Renal cortical epithelial cell (primary cell): ENCODE measurements at places on chromosomes 12 and 14.
A peak's percentile ranks its signal among the peaks of the same experiment; 100 is the strongest.

GRCh38 chr12:131564845-131565244, 146.0 kb upstream of the SFSWAP start:
- DNase-seq, result no peak

DNA sequence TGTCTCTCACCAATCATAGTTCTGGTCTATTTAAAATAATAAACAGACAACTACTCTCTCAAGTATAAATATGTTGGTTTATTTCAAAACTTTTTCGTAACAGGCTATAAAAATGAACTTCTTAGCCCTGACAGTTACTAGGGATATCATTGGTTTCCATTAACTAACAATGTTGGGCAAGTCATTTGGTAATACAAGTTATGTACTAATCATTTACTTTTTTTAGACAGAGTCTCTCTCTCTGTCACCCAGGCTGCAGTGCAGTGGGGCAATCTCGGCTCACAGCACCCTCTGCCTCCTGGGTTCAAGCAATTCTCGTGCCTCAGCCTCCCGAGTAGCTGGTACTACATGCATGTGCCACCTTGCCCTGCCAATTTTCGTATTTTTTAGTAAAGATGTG, 14.6 kb upstream of the KANSL2 start:
- DNase-seq, result no peak

- no peak for DNase-seq
These were observed 3.7 kb upstream of the METAP2 start for GRCh38 chr12:95470300-95470699.

- DNase-seq, result no peak
These were observed 75.3 kb upstream of the DUSP6 start for GRCh38 chr12:89427508-89428156.

DNA sequence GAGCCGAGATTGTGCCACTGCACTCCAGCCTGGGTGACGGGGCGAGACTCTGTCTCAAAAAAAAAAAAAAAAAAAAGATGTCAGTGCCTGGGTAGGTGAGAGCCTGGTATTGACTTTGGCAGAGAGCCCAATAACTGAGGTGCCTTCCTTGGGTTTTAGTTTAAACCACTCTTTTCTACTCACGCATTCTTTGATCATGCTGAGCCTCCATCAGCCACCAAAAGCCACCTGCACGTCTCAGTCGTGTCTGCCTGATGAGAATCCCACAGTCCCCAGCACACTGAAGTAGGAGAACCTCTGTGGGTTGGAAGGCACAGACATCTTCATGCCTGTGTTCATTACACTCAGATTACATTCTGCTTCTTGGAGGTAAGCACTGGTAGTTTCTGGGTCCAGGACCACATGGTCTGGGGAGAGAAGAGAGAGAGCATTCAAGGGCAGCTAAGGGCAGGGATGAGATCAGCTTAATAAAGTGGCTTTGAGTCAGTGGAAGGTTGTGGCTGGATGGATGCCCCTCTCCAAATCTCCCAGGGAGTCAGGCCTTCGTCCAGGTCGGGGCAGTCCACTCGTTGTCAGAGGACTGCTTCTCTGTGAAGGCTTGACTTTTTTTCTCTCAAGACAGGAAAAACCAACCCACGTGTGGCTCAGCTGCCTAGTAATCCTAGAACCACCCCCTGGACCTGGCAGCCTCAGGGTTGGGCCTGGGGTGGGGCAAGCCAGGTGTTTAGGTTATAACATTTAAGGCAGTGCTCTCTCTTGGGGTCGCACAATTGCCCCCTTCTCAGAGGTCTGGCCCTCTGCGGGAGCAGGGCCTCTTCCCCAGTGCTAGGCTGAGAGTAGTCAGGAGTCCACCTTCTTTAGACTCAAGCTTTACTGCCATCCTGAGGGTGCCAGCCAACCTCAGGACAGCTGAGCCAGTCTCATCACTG, 32.6 kb upstream of the MAX start:
- DNase-seq, result peak; percentile 18

DNA sequence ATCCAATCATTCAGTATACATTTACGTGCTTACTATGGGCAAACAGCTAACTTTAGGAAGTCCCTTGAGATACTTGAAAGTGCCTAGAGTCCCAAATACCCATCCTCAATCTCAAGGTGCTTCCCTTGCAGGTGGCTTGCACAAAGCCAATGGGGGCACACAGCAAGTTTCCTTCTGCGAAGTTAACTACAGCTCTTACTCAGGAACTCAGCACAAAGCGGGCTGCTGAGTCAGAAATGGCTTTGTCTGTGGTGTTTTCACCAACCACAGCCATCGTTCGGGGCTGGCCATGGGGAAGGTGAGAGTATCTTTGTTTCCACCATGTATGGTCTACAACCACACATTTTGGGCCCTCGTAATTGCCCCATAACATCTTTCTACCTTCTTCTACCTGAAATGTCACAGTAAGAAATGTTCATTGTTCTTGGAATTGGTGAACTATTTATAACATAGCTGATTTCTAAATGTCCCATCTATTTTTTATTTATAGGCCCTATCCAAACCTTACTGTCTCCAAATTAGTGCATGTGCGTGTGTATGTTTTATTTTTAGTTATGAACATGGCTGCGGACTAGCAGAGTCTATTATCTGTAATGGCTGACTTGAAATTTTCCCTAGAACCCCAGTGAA, 13.9 kb downstream of the MFAP5 start:
- no peak for DNase-seq

DNA sequence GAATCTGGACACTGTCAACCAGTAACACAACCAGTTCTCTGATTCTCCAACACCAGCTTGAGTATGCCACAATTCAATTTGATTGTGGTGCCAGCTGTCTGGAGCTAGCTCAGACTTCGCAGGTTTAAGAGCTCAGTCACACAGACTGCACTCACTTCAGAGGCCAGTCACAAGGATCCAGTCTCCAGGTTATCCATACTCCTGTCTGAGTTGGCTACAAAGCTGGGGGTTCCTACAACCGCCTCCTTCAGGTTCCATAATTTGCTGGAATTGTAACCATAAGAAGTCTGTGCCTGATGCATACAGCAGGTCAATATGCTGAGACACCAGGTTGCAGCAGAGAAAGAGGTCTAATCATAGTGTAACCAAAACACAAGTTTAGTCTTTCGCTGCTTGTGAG, 70.5 kb upstream of the CPSF6 start:
- DNase-seq, result no peak

DNA sequence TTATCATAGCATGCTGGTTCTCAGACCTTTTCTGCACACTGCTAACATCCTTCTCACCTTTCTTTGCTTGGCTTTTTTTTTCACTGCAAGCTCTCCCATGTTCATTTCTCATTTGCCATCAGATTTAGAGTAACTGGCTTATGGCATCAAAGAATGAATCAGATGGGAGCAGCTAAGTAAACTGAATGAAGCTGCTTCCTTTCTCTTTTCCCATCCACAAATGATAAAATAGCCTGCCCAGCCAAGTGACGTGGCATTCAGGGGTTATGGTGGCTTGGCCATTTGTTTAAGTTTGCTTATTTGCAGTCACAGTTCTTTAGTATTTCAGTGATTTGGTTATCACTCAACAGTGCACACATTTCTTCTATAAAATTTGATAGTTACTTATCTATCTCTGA, 708.6 kb downstream of the DIO2 start:
- DNase-seq, result no peak

GRCh38 chr14:93005135-93005813, 82.3 kb downstream of the CHGA start:
- no peak for DNase-seq

- no peak for DNase-seq
These were observed 453.8 kb downstream of the TMEM121 start for GRCh38 chr14:105980224-105980623.

DNA sequence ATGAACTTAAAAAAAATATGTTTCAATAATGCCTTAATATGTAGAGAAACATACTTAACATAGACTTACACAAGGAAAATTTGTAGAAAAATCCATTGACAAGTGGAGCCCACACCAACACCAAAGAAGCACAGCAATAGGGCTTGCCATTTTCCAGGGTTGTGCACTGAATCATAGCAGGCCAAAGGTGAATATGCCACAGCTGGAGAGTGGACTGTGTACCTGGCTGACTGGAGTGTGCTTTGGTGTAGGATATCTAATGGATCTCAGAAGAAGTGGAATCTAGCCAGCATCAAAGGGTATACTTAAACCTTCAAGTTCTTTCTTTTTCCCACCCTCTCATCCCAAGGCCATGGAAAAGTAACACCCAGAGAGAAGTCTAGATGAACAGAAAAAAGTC, 4.8 kb downstream of the RPL10L start:
- no peak for DNase-seq

DNA sequence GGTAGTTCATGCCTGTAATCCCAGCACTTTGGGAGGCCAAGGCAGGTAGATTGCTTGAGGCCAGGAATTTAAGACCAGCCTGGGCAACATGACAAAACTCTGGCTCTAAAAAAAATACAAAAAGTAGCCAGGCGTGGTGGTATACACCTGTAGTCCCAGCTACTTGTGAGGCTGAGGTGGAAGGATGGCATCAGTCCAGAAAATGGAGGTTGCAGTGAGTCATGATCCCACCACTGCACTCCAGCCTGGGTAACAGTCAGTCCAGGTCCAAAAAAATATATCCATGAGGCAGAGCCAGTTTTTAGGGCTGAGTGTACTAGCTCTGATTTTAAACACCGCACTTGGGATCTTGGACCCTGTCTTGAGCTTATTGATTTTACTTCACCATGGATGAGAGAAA, 30.6 kb upstream of the FICD start:
- DNase-seq, result no peak

DNA sequence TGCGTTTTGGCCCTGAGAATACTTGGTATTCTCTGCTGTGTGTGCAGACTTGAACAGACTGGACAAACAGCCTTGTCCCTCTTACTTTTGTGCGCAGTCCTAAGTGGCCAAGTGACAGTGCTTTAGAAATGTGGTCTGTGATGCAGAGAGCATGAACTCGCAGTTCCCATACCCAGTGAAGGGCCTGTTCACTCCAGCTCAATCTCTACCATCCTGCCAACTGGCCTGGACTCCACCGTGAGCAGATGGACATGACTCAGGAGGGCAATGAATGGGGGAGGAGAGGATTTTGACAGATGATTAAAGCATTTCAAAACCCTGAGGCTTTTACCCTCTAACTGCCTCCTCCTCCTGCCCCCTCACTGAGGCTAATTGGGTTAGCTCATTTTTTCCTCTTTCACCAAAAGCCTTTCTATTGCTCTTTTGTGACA, 62.5 kb upstream of the PYGL start:
- peak; percentile 95 for DNase-seq

DNA sequence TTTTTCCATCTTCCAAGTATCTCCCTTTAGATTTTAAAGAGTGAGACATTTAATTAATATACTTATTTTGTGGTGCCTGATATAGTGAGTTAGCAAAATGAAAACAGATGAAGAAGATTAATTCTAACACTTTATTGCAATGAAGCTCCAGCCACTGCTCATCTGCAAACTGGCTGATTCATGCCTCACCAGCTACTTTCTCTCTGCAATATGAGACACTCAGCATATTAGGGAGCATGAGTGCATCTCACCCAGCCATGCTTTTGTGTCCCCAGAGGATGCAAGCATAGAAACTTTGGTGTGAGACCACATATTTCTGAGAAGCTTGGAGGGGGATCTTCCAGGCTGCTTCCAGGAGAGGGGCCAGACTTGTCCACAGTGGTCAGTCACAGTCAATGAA, 148.6 kb downstream of the BMP4 start:
- DNase-seq, result no peak

DNA sequence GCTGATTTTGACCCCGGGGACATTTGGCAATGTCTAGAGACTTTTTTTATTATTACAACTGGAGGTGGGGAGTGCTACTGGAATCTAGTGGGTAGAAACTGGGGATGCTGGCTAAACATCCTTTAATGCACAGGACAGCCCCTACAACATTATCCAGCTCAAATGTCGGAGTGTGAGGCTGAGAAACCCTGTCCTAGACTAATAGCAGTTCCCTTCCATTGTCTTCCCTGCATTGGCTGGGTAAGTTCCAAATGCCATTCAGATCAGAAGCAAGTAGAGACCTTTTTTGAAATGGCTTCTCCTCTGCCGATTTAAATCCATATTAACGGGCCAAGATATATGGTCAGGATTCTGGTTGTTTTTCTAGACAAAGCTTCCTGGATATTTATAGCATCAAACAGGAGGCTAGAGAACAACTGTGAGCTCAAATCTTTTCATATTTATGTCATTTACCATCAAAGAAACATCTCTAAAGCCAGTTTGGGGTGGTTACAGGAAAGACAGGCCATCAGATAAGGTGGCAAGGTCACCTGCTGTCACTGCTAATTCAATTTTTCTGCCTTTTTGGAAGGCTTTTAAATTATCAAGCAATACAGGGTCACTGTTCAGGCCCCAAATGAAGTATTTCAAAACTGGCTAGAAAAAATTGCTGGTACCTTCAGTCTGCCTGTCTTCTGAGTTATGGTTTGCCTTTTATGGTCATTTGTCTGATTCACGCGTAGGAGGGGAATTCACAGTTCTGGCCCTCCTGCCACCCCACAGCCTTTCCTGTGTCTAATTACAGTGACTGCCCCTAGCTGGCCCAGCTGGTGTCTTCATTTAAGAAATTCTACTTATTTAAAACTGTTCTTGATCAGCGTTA, 20.1 kb upstream of the AKAP5 start:
- DNase-seq, result peak; percentile 92

- DNase-seq, result no peak
These were observed 50.7 kb downstream of the DIP2B start for GRCh38 chr12:50555471-50555885.

GRCh38 chr12:128612150-128612850, 211.5 kb downstream of the SLC15A4 start:
- no peak for DNase-seq

- peak; percentile 67 for DNase-seq
These were observed 63.5 kb downstream of the DGLUCY start for GRCh38 chr14:91177073-91178034.

DNA sequence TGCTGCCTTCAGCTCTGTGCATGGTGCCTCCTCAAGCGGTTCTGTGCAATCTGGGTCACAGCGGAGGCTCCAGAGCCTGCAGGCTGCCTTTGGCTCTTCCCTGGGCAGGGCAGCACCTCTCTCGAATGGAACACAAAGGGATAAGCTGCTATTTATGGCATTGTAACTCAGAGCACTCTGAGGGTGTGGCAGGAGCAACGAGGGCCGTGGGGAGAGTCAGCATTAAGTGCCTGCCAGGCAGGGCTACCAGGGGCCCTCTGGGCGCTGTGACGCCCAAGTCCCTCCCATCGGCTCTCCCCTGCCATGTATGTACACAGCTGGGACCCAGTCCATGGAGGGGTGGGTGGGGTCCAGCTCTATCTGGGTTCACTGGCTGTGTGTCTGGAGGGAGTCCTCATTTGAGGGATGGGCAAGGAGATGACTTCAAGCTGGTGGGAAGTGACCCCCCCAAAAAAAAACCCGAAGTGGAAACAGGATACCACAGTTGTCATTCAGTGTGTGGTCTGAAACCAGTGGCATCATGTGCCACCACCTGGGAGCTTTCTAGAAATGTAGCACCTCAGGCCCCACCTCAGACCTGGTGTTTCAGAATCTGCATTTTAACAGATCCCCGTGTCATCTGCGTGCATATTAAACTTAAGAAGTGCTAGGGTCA, 44.0 kb upstream of the OAS1 start:
- DNase-seq, result no peak
